ENCODE measurements at places on chromosomes 16 and 17.

- DNase-seq: no peak
Measured at GRCh38 chr17:6501359-6501758, 55.0 kb downstream of the PITPNM3 start.

- no peak for DNase-seq
Measured at GRCh38 chr17:64781014-64781756, 119.1 kb upstream of the SMURF2 start.

- no peak for DNase-seq
Measured at GRCh38 chr17:32453370-32453769, 9.1 kb downstream of the PSMD11 start.

DNA sequence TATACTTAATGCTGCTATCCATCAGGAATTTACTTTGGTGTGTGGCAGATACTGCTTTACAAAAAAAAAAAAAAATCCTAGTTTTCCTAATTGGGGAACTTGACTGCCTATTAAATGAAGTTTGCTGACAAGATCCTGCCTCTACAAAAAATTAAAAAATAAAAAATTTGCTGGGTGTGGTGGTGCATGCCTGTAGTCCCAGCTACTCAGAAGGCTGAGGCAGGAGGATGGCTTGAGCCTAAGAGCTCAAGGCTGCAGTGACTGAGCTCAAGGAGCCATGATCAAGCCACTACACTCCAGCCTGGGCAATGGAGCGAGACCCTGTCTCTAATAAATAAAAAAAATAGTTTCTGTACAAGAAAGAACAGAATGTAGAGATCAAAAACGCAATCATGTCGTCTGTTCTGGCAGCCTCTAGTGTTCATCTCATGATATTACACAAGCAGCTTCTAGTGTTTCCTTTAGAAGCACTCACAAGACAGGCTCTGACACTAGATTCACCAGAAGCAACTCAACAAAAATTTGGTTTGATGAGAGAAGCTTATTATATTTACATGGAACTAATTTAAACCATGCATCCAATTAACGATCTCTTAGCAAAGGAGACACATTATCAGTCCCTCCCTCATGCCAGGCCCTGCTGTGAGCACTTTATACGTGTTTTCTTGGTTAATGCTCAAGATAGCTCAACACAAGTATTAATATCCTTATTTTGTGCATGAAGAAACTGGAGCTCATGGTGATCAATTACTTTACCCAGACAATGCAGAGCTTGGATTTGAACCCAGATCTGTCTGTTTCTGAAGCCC is 6.8 kb upstream of the KRTAP17-1 start:
- DNase-seq: peak; percentile 33

- DNase-seq: no peak
Measured at GRCh38 chr16:1670866-1671265, 7.2 kb upstream of the JPT2 start.

- DNase-seq: no peak
Measured at GRCh38 chr16:28830531-28830930, 7.7 kb downstream of the ATXN2L start.

Measured in HS-5 (cell line).